Central memory CD8-positive, alpha-beta T cell (primary cell): ENCODE measurements at places on chromosomes 13 and 19.

DNA sequence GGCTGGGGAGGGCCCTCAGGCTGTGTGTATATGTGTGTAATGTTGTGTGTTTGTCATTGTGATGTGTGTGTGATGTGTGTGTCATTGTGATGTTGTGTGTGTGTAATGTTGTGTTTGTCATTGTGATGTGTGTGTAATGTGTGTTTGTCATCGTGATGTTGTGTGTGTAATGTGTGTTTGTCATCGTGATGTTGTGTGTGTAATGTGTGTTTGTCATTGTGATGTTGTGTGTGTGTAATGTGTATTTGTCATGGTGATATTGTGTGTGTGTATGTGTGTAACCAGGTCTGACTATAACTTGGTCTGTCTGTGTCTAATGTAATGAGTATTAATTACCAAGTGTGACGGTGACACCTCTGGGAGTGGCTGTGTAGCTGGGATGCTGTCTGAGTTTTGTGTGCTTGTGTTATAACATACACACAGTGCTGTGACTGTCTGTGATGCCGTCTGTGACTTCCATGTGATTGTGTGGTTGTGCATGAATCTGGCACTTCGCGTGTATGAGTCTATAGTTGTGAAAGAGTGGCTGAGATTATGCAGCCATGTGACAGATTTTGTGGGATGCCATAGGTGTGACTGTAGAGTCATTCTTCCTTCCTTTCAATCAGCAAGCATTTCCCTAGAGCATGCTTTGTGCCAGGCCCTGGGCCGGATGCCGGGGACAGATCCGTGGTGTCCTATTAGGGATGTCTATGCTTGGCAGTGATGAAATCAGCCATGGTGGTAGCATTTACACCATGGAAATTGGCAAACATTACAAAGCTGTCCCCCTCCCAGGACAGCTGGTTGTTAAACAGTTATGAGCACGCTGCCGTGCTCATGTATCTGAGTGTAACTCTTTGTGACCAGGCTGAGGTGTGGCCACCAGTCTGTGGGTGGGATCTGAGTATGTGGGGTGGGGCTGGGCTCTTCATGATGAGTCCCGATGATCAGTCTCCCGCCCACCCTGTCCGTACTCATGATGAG lies 6.4 kb downstream of the TNFSF14 start:
- H3K36me3 ChIP-seq, result peaks cover 24% of the 10 kb centered on the region
- no peak overlapping the region for H3K4me3 ChIP-seq
- H3K27ac ChIP-seq, result peak overlapping the region; percentile 74
- H3K4me1 ChIP-seq, result peaks cover 40% of the 10 kb centered on the region
- DNase-seq, result peak; percentile 54

DNA sequence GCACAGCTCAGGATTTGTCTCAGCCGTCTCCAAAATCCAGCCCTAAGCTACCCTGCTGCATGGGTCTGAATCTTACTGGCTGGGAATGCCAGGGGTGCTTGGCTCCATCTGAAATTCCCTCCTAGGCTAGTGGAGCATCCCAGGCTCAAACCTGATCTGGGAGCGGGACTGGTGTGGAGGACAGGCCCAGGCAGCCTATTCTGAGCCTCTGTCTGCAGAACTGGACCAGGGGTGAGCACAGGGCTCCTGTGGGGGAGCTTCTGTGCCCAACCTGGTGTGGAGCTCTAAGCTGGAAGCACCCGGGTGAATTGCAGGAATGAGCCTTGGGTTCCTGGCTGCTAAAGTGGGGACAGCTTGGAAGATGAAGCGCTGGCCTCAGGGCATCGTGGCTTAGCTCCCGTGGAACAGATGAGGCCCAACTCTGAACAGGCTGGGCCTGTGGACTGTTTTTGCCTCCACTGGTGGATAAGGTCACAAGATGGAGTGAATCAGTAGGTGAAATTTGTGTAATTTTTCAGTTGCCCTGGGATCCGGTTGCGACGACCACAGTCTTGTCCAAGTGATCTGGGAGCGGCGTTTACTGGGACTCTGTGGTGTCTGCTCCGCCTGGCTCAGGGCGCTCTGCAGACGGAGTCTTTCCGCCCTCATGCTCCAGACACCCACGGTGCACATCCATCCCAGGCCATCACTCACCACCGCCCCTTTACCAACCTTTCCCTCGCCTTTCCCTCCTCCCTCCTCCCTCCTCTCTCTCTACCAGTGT lies 79.5 kb downstream of the TEX29 start:
- no peak overlapping the region for H3K4me3 ChIP-seq
- peaks cover 13% of the 10 kb centered on the region for H3K27me3 ChIP-seq
- H3K27ac ChIP-seq, result no peak overlapping the region

DNA sequence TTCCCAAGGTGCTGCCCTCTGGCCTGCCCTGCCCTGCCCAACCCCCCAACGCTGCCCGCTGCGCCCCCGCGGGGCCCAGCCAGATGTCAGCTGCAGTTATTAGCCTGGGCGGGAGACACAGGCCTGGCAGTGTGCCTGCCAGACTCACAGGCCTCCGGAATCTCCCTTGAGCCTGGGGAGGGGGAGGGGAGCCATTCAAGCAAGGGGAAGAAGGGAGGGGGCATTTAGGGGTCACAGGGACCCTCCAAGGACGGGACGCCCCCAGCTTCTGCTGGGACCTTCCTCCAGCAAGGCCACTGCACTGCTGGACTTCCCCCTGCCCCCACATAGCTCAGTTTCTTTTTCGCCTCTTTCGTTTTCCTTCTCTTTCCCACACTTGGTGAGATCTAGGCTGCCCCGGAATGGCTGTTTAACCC lies 2.6 kb upstream of the JUNB start:
- H3K4me3 ChIP-seq, result peak overlapping the region; percentile 72
- peaks cover 39% of the 10 kb centered on the region for H3K36me3 ChIP-seq
- peaks cover 20% of the 10 kb centered on the region for H3K4me1 ChIP-seq
- peak; percentile 41 for DNase-seq

DNA sequence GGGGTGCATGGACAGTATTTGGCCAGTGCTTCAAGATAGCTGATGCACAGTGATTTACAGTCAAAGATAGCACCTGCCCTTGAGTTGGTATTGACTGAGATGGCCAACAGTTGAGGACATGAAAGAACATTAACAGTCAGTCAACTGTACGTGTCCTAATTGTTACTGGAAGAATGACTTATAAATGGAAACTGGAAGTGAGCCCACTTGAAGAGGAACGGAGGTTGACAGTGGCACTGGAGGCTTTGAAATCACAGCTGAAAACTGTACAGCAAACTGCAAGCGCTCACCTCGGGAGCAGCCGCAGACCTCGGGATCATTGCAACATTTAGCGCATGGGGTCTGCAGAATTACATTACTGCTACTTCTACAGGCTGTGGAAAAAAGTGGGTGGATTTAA lies 77.1 kb downstream of the GGACT start:
- no peak for DNase-seq
- H3K4me1 ChIP-seq, result peaks cover 7% of the 10 kb centered on the region
- H3K27me3 ChIP-seq, result no peaks in the 10 kb centered on the region
- no peak overlapping the region for H3K27ac ChIP-seq

DNA sequence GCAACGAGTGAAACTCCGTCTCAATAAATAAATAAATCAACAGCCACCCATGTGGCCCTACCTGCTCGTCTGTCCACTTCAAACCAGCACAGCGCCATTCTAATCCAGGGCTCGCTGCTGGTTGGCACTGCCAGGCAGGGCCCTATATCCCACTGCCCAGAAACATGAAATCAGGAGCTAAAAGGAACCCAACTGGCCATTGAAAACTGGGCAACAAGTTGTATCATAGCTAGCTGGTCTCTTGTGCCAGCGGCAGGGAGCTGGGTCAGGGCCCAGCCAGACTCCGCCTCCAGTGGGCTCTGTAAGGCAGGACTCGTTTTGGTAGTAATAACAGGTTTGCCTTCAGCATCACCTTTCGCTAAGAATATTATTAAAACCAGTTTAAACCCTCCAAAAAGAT lies 39.3 kb downstream of the GGACT start:
- H3K4me1 ChIP-seq, result no peaks in the 10 kb centered on the region
- H3K27ac ChIP-seq, result no peak overlapping the region
- H3K27me3 ChIP-seq, result no peaks in the 10 kb centered on the region
- no peaks in the 10 kb centered on the region for H3K36me3 ChIP-seq
- no peak for DNase-seq

- peak overlapping the region; percentile 99 for H3K4me3 ChIP-seq
- peaks cover 38% of the 10 kb centered on the region for H3K36me3 ChIP-seq
- no peak for DNase-seq
- H3K27me3 ChIP-seq, result no peaks in the 10 kb centered on the region
Measured at GRCh38 chr19:2477732-2478191, 1.8 kb downstream of the GADD45B start.

DNA sequence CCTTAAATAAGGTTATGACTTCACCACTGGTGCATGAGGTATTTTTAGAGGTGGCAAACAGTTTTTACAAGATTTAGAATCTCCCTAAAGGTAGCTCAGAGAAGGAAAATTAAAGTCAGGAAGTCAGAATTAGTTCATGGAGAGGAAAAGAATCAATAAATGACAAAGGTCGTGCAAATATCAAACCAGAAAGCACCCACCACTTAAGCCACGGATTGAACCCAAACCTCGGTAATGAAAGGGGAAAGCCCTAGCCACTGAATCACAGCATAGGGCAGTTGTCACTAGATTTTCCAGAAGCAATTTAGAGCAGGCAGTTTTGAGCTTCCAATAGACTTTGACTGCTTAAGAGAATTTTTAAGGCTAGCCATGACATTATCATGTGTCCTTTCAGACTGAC lies 1590.4 kb downstream of the SLITRK1 start:
- no peak overlapping the region for H3K4me3 ChIP-seq
- no peaks in the 10 kb centered on the region for H3K27me3 ChIP-seq
- H3K27ac ChIP-seq, result no peak overlapping the region
- H3K4me1 ChIP-seq, result no peaks in the 10 kb centered on the region
- no peak for DNase-seq

DNA sequence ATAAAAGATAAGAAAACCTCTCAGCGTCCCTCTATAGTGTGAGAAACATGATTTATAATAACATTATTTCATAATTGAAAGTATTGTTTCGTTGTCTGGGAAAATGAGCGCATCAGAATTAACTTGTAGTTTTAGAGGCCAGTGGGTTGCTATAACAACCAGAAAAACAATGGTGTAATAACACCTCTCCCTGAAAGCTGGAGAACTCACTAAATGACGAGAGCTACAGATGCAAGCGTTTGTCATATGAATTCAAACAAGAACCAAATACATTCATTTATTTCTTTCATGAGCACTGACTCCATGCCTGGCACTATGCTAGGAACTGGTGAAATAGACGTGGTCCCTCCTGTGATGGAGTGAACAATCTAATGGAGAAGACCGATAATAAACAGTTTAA lies 16.3 kb downstream of the KBTBD7 start:
- no peak for DNase-seq
- H3K4me1 ChIP-seq, result peaks cover 5% of the 10 kb centered on the region
- H3K27ac ChIP-seq, result no peak overlapping the region
- H3K36me3 ChIP-seq, result no peaks in the 10 kb centered on the region

- no peaks in the 10 kb centered on the region for H3K4me1 ChIP-seq
- peaks cover 3% of the 10 kb centered on the region for H3K36me3 ChIP-seq
- no peak overlapping the region for H3K4me3 ChIP-seq
Measured at GRCh38 chr13:97780486-97780885, 173.0 kb upstream of the IPO5 start.

DNA sequence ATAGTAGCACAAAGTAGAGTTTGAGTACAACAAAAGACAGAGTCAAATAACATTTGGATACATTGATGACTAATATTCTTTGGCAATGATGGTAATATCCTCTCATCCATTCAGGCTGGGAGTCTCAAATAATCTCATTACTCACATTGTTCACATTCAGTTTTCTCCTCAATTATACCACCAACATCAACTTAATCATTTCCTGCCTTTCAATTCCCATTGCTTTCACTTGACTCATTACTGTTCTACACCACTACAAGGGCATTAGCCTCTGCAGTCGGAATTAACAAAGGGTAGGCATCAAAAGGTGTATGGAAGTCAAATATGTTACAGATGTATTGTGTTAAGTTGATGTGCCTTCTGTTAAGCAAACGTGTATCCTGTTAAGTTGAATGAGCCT lies 518.4 kb upstream of the SLITRK1 start:
- peaks cover 2% of the 10 kb centered on the region for H3K36me3 ChIP-seq
- no peak overlapping the region for H3K27ac ChIP-seq
- no peak for DNase-seq
- H3K4me1 ChIP-seq, result no peaks in the 10 kb centered on the region
- no peaks in the 10 kb centered on the region for H3K27me3 ChIP-seq
- H3K4me3 ChIP-seq, result no peak overlapping the region

- no peaks in the 10 kb centered on the region for H3K27me3 ChIP-seq
- DNase-seq, result no peak
- H3K4me3 ChIP-seq, result no peak overlapping the region
- no peaks in the 10 kb centered on the region for H3K4me1 ChIP-seq
Measured at GRCh38 chr13:105725887-105726286, 809.6 kb downstream of the EFNB2 start.

DNA sequence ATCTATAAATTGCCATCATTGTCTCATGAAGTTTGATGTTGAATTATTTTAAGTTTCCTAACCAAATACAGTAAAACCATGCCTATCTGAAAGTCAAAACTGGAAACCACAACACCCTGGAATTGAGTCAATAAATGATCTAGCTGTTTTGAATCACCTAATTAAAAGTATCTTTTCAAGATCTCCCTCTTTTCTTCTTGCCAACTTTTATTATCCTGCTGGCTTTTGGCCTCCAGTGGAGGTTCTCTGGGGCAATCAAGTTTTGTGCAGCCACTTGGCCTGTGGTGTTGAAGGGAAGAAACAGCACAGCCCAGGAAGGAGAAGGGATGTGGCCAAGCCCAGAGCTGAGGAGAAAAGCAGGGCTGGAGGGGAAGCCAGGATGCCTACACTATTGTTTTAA lies 255.4 kb downstream of the COG6 start:
- H3K4me1 ChIP-seq, result no peaks in the 10 kb centered on the region
- DNase-seq, result no peak
- no peaks in the 10 kb centered on the region for H3K36me3 ChIP-seq
- peaks cover 25% of the 10 kb centered on the region for H3K27me3 ChIP-seq
- H3K27ac ChIP-seq, result no peak overlapping the region

- no peak overlapping the region for H3K27ac ChIP-seq
- peaks cover 7% of the 10 kb centered on the region for H3K4me1 ChIP-seq
- H3K27me3 ChIP-seq, result no peaks in the 10 kb centered on the region
- no peak overlapping the region for H3K4me3 ChIP-seq
- H3K36me3 ChIP-seq, result no peaks in the 10 kb centered on the region
- DNase-seq, result no peak
Measured at GRCh38 chr13:34155931-34156607, 338.1 kb downstream of the RFC3 start.

DNA sequence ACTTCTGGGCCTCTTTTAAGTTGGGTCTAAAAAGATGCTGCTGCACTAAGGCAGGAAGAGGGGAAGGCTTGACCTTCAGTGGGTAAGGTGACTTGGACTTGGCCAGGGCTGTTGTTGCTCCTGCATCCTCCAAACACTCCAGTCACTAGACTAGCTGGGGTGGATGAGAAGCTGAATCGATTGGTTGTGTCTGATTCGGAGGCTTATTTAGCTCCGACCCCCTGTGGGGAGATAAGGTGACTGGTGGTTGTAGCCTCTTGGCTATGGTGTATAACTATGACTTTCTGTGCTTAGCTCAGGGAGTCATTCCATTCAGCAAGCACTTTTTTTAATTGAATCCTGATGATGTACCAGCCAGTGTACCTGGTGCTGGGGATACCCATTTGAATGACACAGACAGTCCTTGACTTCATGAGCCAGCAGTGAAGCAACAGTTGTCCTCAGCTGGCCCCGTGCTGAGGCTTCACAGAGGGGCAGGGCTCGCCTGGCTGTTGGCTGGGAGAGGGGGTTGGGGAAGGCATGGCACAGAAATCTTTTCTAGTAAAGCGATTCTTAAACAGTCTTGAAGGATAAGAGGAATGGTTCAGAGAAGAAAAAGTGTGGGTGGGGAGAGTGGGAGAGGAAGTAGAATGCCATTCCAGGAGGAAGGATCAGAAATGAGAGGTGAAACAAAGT lies 9.9 kb downstream of the PCDH8 start:
- peaks cover 66% of the 10 kb centered on the region for H3K27me3 ChIP-seq
- H3K27ac ChIP-seq, result no peak overlapping the region
- H3K4me1 ChIP-seq, result no peaks in the 10 kb centered on the region
- no peaks in the 10 kb centered on the region for H3K36me3 ChIP-seq
